CD4-positive, alpha-beta memory T cell (primary cell): ENCODE measurements at places on chromosomes 1 and 21.

- no peaks in the 10 kb centered on the region for H3K36me3 ChIP-seq
- H3K27ac ChIP-seq: no peak overlapping the region
- no peaks in the 10 kb centered on the region for H3K27me3 ChIP-seq
These were observed 20.5 kb upstream of the FRRS1 start for GRCh38 chr1:99786751-99787501.

GRCh38 chr1:156860113-156860627 lies 495 bp upstream of the NTRK1 start:
- no peaks in the 10 kb centered on the region for H3K36me3 ChIP-seq
- peak; percentile 53 for DNase-seq
- no peak overlapping the region for H3K27ac ChIP-seq
- H3K4me3 ChIP-seq: peak overlapping the region; percentile 49
- H3K4me1 ChIP-seq: peaks cover 29% of the 10 kb centered on the region
- H3K27me3 ChIP-seq: peaks cover 16% of the 10 kb centered on the region

DNA sequence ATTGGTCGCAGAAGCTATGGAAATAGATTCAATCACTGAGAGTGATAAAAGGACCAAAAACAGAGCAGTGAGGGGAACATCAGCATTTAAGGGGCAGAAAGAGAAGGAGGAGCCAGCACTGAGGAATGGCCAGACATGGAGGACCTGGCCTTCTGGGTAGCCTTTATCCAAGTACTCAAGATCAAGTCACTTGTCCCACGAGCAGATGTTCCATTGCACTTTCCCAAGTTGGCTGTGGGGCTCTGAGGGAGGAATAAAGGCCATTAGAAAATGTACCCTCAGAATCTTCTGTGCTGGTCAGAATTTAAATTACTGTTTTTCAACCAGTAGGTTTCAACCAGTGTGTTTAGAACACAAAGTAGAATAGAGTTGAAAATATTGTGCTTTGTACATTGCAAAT lies 55.3 kb downstream of the GIPC2 start:
- DNase-seq: no peak
- H3K4me1 ChIP-seq: no peaks in the 10 kb centered on the region
- H3K27me3 ChIP-seq: no peaks in the 10 kb centered on the region
- no peak overlapping the region for H3K27ac ChIP-seq
- H3K4me3 ChIP-seq: no peak overlapping the region

DNA sequence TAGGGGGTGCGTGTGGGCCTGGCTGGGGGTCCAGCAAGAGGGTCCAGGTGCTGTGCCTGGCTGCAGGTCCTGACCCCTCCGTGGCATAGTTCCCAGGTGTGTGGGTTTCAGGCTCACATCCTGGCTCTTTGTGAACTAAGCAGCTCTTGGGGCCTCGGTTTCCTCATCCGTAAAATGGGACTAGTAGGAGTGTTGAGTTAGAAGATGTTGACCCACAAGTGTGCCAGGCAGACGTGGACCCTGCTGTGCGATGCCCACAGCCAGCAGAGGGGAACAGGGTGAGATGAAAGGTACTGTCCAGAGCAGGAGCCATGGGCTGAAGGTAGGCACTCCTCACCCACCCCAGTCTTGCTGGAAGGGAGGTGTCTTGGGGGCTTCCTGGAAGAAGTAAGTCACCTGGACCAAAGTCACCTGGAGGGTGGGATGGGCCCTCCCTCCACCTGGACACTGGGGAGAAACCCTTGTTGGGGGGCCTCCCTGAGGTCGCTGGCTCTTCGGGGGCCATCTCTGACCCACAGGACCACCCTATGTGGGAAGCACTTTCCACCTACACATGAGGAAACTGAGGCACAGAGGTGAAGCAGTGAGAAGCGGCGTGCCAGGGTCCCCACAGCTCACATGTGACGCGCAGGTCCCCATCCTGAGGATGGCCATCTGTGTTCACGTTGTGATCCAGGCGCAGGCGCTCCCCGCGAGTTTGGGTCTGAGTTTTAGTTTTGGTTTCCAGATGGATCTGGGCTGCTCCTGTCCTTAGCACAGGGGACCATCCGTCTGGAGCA lies 1.4 kb downstream of the ARHGEF16 start:
- no peaks in the 10 kb centered on the region for H3K36me3 ChIP-seq
- H3K4me3 ChIP-seq: no peak overlapping the region
- peaks cover 11% of the 10 kb centered on the region for H3K27me3 ChIP-seq
- no peak overlapping the region for H3K27ac ChIP-seq
- peaks cover 13% of the 10 kb centered on the region for H3K4me1 ChIP-seq

DNA sequence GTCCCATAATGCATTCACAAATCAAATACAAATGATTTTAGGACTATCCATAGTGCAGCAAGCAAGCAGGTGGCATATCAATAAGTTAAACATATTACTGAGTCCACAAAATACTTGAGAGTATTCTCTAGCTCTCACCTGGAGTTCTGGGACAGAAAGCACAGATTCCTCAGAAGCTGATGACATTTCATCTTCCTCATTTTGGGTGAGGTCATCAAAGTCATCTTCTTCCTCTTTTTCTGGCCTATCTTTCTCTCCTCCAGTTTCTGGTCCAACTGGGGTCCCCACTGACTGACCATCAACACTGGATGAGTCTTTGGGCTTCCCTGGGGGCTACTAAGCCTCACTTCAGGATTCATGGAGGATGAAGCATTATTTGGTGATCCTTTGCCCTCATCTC lies 38.9 kb downstream of the YY1AP1 start:
- H3K27ac ChIP-seq: no peak overlapping the region
- H3K4me3 ChIP-seq: no peak overlapping the region
- DNase-seq: no peak

DNA sequence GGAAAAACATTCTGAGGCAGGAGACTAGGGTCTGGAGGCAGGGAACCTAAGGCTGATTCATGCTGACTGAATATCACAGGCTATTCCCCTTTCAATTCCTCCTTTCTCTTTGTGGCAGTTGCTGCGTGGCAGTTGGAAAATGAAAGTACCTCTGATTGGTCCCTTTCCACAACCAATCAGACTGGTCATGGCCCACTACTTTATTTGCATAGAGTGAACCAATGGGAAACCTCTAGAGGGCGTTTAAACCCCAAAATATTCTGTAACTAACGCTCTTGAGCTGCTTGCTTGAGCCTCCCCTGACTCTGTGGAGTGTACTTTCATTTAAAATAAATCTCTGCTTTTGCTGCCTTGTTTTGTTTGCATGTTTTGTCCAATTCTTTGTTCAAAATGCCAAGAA lies 27.7 kb upstream of the VN1R5 start:
- no peak for DNase-seq
- H3K4me1 ChIP-seq: no peaks in the 10 kb centered on the region
- no peak overlapping the region for H3K4me3 ChIP-seq
- no peak overlapping the region for H3K27ac ChIP-seq
